ENCODE measurements at places on chromosomes 4 and X. TPM values are rescaled to one million over a fixed set of nuclear protein-coding genes. Genes with fewer than 3 reads are reported as not detected.

The MAN2B2 gene
- 22.2 TPM for total RNA-seq

The BEX5 gene
- not detected for total RNA-seq

The STK32B gene
- total RNA-seq = 0.52 TPM

The UNC5C gene
- 11.4 TPM for total RNA-seq

The EGFL6 gene
- not detected for total RNA-seq

The HSFX1 gene
- total RNA-seq = 0.88 TPM

The DCLK2 gene
- 1.8 TPM for total RNA-seq

The MAGEA2 gene
- not detected for total RNA-seq

The ANOS1 gene
- 0.24 TPM for total RNA-seq

The OTUD6A gene
- not detected for total RNA-seq

The STAP1 gene
- total RNA-seq = not detected

The MAGEB17 gene
- 0.08 TPM for total RNA-seq

The AMER1 gene
- total RNA-seq = 1.8 TPM

The TLR2 gene
- 0.08 TPM for total RNA-seq

The CENPVL2 gene
- total RNA-seq = not detected

The MSANTD1 gene
- total RNA-seq = 0.48 TPM

The CFAP299 gene
- total RNA-seq = not detected

The SRPK3 gene
- total RNA-seq = 0.24 TPM

The PPEF2 gene
- not detected for total RNA-seq

The HTN1 gene
- not detected for total RNA-seq

The ZFP92 gene
- total RNA-seq = 0.39 TPM

The FATE1 gene
- total RNA-seq = not detected

The SEL1L3 gene
- total RNA-seq = 75.5 TPM

The UGT8 gene
- not detected for total RNA-seq

The FSTL5 gene
- total RNA-seq = 0.13 TPM

The AFAP1 gene
- 68.5 TPM for total RNA-seq

The DTHD1 gene
- not detected for total RNA-seq

The LCORL gene
- 41.8 TPM for total RNA-seq

The CYP2U1 gene
- 6.9 TPM for total RNA-seq
